GM13977 (cell line): ENCODE measurements at places on chromosomes 2 and 18.

- no peak for DNase-seq
These were observed 32.1 kb downstream of the SPC25 start for GRCh38 chr2:168858146-168858545.

DNA sequence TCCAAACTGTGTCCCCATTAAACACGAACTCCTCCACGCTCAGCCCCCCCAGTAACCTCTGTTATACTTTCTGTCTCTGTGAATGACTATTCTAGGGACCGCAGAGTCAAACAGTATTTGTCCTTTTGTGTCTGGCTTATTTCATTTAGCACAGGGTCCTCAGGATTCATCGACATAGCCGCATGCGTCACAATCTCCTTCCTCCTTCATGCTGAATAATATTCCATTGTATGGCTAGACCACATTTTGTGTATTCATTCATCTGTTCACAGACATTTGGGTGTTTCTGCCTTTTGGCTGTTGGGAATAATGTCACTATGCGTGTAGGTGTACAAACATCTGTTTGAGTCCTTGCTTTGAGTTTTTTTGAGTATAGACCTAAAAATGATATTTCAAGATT is 80.9 kb downstream of the SH3RF3 start:
- no peak for DNase-seq

- DNase-seq, result no peak
These were observed 59.8 kb upstream of the SLC8A1 start for GRCh38 chr2:40511661-40512213.

GRCh38 chr18:2906704-2907549 is 60.1 kb downstream of the EMILIN2 start:
- peak; percentile 85 for DNase-seq

- no peak for DNase-seq
These were observed 63.6 kb downstream of the MARCO start for GRCh38 chr2:119005555-119005954.

DNA sequence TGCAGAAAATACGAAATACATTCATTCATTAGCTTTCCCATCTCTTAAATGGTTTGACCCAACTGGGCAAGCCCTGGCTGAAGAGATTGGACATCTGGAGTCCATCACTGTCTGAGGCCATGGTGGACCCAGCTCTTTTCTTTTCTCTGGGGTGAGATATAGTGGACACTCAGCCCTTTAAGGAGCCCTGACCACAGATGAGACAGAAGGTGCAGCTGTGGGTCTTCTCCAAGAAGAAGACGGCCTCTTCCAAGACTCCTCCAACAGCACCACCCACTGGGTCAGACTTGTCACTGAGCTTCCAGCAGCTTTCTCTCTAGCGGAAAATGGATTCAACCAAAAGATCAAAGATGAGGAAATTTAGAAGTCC is 27.2 kb downstream of the TWIST2 start:
- DNase-seq, result no peak

DNA sequence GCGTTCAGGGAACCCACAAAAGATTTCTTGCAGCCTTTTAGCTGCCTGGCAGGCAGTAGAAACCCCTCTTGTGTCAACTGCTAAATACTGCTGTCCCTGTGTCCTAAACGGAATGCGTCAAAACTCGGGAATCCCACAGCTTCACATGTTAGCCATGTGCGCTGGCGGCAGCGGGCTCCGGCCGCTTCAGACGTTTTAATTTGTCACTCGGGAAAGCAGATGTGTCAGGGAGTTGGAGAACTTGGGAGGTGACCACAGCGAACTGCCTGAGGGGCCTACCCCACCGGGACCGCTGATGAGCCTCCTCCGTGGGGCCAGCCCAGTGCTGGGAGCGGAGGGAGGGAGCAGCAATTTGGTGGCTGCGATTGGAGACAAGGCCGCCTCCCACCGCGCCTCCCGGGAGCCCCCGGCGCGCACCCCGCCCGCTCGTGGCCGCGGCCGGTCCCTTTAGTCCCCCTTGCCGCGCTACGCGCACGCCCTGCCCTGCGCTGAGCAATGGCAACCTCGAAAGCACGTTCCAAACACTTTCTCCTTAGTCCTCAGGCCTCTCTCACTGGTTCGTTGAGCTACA is 146.1 kb upstream of the SATB2 start:
- DNase-seq, result no peak

- no peak for DNase-seq
These were observed 87.3 kb downstream of the IKZF2 start for GRCh38 chr2:213064099-213064498.

DNA sequence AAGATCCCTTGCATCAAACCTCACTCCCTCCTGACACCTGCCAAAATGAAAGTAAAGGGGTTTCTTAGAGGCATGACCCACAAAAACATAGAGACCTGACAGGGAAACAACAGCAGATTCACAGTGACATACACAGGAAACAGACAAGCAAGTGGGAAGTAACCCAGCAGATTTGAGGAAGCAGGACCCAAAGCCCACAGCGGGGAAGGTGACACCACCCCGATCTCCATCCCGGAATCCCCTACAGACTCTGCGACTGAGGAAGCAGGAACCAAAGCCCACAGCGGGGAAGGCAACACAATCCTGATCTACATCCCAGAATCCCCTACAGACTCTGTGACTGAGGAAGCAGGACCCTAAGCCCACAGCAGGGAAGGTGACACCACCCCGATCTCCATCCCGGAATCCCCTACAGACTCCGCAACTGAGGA is 21.6 kb downstream of the CIB4 start:
- no peak for DNase-seq

DNA sequence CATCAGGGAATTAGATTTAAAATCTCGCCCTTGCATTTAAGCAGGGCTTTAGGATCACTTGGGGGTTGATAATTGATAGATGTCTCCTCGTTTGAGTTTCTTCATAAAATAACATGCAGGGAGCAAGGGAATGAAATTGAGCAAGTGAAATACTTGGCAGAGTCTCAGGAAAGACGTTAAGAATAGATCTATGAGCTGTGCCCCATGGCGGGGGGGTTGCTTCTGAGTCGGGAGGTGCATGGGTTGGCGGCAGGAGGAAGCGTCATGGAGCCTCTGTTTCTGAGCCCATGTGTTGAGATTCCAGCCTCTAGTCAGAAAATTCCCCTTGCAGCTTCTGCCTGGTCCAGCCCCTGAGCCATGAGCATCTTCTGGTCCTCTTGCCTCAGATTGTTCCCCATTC is 82.0 kb downstream of the APOB start:
- DNase-seq, result no peak

- DNase-seq, result no peak
These were observed 20.8 kb upstream of the REG3G start for GRCh38 chr2:79004680-79005079.

- no peak for DNase-seq
These were observed 120.7 kb downstream of the TMEM18 start for GRCh38 chr2:556485-556884.

DNA sequence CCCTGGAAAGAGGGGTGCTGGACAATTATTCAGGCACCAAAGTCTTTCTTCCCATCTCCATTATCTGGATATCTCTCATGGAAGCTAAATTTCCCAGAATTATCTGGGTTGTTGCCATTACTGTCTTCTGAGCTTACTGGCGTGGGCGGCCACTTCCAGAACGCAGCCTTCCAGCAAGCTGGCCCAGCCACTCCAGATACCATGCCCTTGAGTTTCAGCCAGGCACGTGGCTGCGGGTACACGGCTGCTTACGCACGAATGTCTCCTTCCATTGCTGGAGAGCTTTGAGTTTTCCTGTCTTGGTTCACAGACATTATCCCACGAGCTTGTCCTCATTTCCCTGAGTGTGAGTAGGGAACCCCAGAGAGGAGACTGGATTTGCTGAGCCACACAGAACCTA is 32.7 kb downstream of the CELF4 start:
- DNase-seq, result no peak

GRCh38 chr2:63743982-63744966 is 97.4 kb upstream of the UGP2 start:
- no peak for DNase-seq

DNA sequence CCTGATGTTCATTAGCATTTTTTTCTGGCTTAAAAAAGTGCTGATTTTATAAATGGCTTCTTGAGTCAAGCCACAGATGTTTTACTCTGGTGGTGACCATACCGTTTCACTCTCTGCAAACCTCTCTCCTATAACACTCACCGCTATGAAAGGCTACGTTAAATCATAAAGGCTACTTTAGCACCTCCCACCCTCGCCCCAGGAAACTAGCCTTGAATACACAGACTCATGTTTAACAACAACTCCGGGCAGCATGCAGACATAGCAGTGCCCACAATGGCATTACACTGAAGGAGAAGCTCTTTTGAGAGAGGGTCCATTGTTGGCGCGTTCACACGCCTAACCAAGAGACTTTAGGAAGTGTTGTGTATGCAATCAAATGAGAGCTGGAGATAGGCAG is 5.6 kb downstream of the MYT1L start:
- DNase-seq, result no peak

- peak; percentile 30 for DNase-seq
These were observed 146.4 kb downstream of the FTCDNL1 start for GRCh38 chr2:199704358-199705238.

GRCh38 chr2:16774980-16775898 is 109.6 kb upstream of the CYRIA start:
- no peak for DNase-seq

GRCh38 chr2:122816803-122817202 is 1061.4 kb downstream of the TSN start:
- no peak for DNase-seq

GRCh38 chr18:8778386-8778785 is 73.0 kb downstream of the MTCL1 start:
- no peak for DNase-seq

- no peak for DNase-seq
These were observed 8.8 kb downstream of the PPM1G start for GRCh38 chr2:27400348-27401135.

GRCh38 chr18:51110073-51110797 is 80.2 kb downstream of the SMAD4 start:
- DNase-seq, result peak; percentile 89

DNA sequence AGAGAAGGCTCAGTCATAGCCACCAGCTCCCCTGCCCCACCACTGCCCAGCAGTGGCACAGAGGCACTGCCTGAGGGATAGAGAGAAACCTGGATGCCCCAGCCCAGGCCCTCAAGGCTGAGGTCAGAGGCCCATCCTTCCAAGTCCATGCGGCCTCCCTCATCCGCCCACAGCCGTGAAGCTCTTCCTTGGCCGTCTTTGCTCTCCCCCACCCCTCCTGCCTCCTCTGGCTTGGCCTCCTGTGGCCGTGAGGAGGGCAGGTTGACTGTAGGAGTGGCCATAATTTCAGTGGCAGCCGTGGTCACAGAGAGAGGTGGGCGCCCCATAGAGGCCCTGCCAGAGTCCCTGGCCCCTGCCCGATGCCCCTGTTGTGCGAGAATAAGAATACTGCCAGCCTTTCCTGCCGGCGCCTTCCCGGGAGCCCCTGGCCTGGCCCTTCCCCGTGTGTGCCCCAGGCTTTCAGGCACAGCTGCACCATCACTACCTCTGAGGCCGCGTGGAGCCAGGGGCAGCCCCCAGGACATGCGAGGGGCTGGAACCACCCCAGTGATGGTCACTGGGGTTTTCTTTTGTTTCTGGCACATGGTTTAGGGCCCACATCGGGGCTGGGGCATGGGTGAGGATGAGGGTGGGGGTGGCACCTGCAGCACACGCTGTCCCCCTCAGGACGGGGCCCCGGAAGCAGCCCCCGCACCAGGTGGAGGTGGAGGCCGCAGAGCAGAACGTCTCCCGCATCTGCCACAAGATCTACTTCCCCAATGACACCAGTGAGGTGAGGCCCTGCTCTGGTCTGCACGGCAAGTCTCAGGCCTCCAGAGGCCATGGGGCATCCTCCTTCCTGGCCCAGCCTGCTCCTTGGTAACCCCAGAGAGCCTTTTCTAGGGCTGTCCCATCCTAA is 13.1 kb upstream of the GPR17 start:
- DNase-seq, result peak; percentile 80

- no peak for DNase-seq
These were observed 86.8 kb downstream of the FMNL2 start for GRCh38 chr2:152421521-152422370.

DNA sequence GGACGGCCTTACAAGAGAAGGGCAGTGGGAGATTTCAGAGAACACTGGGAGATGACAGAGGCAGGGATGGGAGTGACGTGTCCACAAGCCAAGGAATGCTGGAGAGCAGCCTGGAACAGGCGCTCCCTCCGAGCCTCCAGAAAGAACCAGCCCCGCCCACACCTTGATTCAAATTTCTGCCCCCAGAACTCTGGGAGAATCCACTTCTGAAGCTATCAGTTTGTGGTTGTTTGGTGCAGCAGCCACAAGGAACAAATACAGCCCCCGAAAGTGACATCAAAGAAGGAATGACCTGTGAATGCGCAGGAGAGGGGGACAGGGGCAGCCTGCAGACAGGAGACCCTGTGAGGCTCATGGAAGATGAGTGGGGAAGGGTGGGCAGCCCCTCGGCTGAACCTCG is 67.3 kb downstream of the TWIST2 start:
- DNase-seq, result no peak

DNA sequence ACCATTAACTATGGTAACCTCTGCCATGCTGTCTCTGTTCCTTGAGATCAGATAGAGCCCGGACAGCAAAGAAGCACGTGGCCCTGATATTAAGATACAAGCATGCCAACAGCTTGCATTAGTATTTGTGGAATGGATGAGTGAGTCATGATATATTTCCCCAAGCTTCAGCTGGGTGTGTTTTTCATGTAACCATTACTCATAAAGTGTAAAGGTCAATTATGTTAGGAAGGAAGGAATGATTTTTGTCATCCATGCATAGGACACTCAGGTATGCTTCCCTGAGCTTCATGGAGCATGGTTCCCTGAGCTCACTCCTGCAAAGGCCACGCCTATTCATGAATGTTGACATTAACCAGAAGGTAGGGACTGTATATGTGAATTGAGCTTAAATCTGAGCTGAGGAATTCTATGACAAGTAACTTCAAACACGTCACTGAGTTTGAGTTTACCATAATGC is 74.6 kb downstream of the ARL4C start:
- no peak for DNase-seq

DNA sequence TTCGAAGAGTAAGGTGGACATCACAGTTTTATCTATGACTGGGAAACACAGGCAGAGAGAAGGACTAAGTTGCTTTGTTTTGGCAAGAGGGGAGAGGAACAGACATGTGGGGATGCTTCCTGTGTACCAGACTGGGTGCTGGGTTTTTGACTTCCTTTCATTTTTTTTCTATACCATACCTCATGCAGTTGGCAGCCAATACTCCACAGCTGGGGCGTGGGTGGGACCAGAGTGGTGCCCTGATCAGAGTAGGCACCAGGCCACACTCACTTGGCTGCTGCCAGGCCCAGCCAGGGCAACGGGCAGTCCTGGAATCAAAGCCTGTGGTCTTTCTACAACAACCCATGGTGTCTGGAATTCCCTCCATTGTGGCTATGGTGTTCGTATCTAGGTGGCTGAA is 45.2 kb downstream of the SH3RF3 start:
- no peak for DNase-seq
